ENCODE measurements at places on chromosomes 16 and 17.

DNA sequence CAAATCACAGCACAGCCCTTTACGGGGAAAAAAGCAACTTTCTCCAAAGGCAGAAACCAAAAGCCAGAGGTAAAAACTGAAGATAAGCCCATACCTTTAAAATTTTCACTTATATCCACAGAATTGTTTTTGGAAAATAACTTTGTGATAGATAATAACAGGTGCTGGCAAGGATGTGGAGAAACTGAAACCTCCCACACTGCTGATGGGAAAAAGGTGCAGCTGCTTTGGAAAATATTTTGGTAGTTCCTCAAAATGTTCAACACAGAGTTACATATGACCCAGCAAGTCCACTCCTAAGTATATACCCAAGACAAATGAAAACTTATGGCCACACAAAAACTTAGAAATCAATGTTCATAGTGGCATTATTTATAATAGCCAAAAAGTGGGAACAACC is 12.2 kb downstream of the EFTUD2 start:
- DNase-seq: no peak

DNA sequence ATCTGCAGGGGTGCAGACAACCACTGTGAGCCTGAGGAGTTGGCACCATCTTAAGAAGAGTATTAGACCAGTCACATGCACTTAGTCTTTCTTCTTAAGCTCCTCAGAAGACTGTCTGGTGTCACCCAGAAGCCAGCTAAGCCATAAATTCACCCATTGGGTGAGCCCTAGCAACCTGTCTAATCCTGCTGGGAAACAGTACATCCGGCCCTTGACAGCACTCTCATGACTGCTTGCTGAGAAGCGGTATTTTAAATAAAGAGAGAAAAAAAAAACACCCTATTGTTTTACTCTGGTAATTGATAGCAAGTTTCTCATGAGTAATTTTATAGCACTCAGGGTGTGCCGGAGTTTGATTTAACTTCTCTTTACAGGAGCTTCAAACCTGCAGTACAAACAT is 134.7 kb downstream of the SOX9 start:
- no peak for DNase-seq

GRCh38 chr16:49854796-49855203 is 1.1 kb downstream of the ZNF423 start:
- DNase-seq: no peak

DNA sequence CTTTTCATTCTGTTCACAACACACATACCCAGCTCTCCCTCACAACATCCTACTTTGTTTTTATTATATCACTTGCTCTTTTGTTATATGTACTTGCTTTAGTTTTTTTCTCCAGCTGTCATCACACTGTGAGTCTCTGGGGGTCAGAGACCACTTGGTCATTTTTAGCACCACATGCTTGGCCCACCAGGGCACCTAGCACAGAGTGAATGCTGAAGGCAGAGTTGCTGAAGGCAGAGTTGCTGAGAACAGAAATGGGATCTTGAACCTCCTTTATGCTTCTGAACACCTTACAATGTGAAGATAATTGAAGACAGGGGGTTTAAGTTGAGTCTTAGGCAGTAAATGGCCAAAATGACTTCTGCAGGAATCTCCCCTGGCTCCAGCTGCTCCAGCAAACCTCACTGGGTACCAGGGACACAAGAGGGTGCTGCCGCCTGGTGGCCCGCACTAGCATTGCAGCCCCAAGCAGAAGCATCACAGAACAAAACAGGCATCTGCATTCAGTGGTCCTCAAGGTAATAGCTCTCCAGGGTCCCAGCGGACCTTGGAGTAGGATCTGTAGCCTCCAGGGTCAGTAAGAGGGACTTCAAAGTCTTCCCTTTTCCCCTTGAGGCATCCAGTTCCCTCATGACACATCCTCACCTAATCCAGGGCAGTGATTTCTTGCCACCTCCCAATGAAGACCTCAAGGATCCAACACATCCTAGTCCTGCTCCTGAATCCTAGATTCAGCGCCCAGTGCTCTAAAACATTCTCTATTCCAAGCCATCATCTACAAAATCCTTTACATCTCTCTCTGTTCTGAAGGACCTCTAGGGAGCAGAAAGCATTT is 1972.6 kb downstream of the TP53TG3F start:
- no peak for DNase-seq

GRCh38 chr17:27755706-27756466 is 44.4 kb downstream of the NOS2 start:
- no peak for DNase-seq

- DNase-seq: no peak
These were observed 73.6 kb upstream of the HAS3 start for GRCh38 chr16:69031877-69032301.

GRCh38 chr17:81261582-81262336 is 22.6 kb downstream of the NDUFAF8 start:
- no peak for DNase-seq

DNA sequence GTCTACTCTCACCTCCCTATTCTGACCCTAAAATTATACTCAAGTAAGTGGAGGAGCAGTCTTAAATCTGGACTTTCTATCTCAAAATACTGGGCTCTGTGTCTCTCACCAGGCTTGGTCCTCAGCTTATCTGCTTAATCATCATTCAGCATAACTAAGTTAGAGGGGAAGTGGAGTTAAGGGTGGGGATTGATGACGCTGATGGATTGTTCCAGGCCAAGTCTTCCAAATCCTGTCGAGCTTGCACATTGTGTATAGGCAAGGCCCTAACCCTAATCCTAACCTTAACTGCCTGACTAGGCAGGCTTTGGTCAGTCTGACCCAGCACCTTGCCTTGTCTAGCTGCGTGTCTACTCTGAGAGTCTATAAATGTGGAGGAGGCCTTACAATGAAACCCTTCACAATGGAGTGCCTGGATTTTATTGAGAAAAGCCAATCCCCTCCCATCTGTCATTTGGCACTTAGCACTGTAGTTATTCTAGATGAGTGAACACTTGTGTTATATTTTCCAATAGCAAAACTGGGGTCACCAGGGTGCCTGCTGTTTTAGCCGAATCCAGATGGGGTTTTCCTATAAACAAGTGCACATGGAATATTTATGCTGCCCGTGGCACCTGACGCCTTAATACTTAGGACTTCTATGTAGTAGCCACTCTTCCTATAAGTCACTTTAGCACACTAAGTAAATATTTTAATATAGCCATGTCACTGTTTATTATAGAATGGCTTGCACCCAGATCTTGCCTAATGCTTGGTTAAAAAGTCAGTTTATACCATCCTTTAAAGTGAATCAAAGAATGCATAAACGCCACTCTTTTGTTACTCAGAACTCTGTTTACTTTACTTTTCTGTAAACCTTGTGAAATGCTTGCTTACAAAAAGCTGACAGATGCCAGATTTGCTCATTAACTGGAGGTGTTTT is 193.2 kb upstream of the MYOCD start:
- DNase-seq: no peak

GRCh38 chr17:9009737-9010136 is 11.6 kb upstream of the NTN1 start:
- no peak for DNase-seq

- DNase-seq: no peak
These were observed 218.0 kb downstream of the NTN1 start for GRCh38 chr17:9239246-9239792.

GRCh38 chr16:81403601-81404391 is 40.8 kb upstream of the CMIP start:
- DNase-seq: peak; percentile 36

DNA sequence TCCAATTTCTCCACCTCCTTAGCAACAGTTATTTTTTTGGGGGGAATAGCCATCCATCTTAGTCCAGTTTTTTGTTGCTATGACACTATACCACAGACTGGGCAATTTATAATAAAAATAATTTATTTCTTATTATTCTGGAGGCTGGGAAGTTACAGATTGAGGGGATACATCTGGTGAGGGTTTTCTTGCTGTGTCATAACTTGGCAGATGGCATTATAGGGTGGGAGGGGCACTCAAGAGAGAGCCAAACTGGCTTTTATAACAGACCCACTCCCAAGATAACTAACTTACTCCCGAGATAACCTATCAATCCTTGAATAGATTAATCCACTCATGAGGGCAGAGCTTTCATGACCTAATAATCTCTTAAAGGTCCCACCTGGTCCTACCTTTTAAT is 84.2 kb downstream of the ABCA8 start:
- no peak for DNase-seq

- DNase-seq: no peak
These were observed 2.0 kb downstream of the RGS11 start for GRCh38 chr16:273547-274421.

GRCh38 chr17:6496116-6496481 is 51.8 kb downstream of the PIMREG start:
- DNase-seq: no peak

DNA sequence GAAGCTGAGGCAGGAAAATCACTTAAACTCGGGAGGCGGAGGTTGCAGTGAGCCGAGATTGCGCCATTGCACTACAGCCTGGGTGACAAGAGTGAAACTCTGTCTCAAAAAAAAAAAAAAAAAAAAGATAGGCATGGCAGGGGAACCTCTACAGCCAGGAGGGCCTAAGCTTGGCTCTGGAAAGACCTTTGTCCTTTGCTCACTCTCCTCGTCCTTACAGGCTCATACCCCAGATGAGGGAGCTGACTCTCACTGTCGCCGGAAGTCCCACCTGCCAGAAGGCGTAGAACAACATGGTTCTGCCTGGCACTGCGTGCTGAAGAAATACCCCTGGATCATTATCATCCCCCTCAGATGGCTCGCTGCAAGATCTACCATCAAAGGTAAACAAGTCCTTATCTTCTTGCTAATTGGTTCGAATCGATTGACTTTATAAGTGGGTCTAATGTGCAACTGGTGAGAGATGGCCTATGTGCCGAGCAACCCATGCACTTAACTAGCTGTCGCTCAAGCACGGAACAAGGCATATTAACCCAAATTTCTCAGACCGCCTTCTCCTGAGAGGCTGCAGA is 29.7 kb downstream of the RTN4RL1 start:
- peak; percentile 10 for DNase-seq

DNA sequence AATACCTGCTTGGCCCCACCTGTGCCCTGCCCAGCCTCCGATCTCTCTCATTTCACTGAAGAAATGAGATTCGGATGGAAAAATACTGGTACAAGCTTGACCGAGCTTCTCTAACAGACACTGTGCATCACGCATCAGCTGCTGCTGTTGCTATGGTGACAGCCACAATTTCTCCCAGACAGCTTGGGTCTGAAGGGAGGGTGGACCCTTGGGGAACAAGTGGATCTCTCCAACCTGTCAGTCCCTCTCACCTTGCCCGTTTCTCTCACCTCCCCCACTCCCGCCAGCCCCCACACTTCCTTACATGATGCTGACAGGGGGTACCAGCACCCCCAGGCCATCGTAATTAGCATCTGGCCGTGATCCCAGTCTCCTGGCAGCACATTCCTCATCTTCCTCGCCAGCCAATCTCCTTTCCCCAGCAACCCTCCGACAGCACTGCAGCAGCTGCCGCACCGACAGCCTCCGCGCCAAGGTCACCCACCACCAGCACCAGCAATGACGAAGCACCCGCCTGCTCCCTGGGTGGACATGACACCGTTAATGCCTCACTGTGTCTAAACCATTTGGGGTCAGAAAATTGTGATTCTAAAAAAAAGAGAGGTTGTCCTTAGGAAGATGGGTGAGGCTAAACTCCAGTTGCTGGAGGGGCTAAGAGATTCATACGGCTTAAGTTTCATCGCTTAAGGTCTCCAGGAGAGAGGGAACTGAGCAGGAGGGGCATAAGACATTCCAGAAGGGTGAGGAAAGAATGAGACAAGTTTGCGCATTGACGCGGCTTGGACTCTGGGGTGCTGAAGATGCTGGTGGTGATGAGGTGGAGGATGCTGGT is 58.6 kb upstream of the TNRC6A start:
- DNase-seq: peak; percentile 87

DNA sequence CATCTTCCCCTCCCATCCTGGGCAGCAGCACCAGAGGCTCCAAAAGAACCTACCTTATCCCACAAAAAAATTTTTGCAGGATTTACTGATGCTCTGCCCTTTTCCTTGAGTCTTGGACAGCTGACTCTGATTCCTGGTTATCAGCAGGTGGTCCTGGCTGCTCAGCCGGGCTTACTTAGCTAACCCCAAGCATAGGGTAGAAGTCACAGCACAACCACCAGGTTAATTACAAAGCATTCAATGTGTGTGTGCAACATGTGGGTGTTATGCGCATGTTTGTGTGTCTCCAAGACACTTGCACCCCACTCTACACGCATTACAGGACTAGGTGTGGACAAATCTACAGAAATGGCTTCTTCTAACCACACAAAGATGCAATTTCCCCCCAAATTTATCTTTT is 36.3 kb downstream of the PECAM1 start:
- DNase-seq: no peak

GRCh38 chr17:48416971-48417370 is 13.0 kb downstream of the SKAP1 start:
- no peak for DNase-seq

DNA sequence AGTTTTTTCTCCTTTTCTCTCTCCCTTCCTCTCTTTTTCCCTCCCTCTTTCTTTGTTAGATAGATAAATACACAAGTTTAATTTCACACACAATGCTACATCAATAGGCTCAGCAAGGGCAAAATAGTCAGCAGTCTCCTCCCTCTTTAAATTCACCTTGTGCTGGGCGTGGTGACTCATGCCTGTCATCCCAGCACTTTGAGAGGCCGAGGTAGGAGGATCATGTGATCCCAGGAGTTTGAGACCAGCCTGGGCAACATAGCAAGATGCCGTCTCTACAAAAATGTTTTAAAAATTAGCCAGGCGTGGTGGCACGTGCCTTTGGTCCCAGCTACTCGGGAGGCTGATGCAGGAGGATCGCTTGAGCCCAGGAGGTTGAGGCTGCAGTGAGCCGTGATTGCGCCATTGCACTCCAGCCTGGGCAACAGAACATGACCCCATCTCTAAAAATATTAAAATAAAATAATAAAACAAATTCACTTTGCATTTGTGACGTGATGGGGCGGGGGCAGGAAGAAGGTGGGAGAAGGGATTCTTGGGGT is 27.4 kb downstream of the IL21R start:
- DNase-seq: no peak

DNA sequence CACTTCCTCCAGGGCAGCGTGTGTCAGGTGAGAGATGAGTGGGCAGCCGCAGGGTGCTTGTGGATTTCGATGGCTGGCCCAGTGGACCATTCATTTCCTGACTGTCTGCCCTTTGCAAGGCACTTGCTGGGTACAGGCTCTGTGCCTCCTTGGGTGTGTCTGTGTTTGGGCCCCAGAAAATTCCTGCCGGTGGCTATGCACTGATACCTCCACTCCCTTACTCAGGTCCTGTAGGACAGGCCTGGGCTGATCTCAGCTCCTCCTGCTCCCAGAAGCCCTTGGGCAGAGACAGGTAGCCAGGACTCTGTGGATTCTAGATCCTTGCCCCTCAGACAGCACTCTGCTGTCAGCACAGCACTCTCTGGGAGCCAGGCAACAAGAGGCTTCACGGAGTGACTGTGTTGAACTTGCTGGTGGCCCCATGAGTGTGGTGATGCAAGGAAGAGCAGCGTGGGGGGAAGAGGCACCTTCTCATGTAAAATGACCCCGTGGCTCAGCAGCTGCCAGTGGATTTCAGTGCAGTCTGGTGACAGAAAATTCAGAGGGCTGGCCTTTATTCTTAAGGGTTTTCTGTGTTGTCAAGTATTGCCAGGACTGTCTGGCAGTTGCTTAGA is 29.0 kb downstream of the PGS1 start:
- DNase-seq: no peak

- peak; percentile 98 for DNase-seq
These were observed 25.5 kb downstream of the COPZ2 start for GRCh38 chr17:48012151-48012520.
